Osteoblast (primary cell): ENCODE measurements at places on chromosomes 1 and 21. TPM values are rescaled to one million over a fixed set of nuclear protein-coding genes. Genes with fewer than 3 reads are reported as not detected.
A peak's percentile ranks its signal among the peaks of the same experiment; 100 is the strongest.

NOS1AP gene
- total RNA-seq, result under 0.01 TPM in 1 of 2 replicates, not detected in the other

SMPDL3B gene
- under 0.01 TPM in 1 of 2 replicates, not detected in the other for total RNA-seq

DMRTA2 gene
- under 0.01 TPM in 1 of 2 replicates, not detected in the other for total RNA-seq

S100A2 gene
- total RNA-seq, result 1.8 and 2.1 TPM in 2 replicates

GDAP2 gene
- 26.8 and 30.1 TPM in 2 replicates for total RNA-seq

GRCh38 chr1:79310609-79311008 is 304.1 kb upstream of the ADGRL4 start:
- no peak overlapping the region for H3K27ac ChIP-seq
- no peak for DNase-seq
- no peak overlapping the region for H3K4me3 ChIP-seq
- no peaks in the 10 kb centered on the region for H3K27me3 ChIP-seq
- H3K36me3 ChIP-seq, result no peaks in the 10 kb centered on the region

- no peaks in the 10 kb centered on the region for H3K27me3 ChIP-seq
- H3K4me1 ChIP-seq, result peaks cover 38% of the 10 kb centered on the region
- no peaks in the 10 kb centered on the region for H3K36me3 ChIP-seq
- peak; percentile 46 for DNase-seq
- H3K4me3 ChIP-seq, result peak overlapping the region; percentile 87
- H3K27ac ChIP-seq, result peak overlapping the region; percentile 87
Observed at GRCh38 chr1:8816831-8817411, 519 bp downstream of the RERE start.

DNA sequence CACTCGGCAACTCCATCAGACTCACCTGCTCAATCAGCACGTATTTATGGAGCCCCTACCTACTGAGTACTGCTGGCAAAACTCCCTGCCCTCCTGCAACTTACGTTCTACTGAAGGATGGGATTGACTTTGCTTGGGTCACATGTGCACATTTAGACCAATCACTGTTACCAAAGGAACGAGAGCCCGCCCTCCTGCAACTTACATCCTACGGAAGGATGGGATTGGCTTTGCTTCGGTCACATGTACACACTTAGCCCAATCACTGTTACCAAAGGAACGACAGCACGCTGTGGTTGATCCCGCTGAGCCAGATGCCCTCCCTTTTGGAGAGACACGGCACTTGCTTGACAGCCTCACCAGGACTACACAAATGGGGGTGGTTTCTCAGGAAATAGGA is 46.0 kb downstream of the UBIAD1 start:
- no peaks in the 10 kb centered on the region for H3K36me3 ChIP-seq
- H3K27me3 ChIP-seq, result no peaks in the 10 kb centered on the region
- H3K27ac ChIP-seq, result no peak overlapping the region
- no peak overlapping the region for H3K4me3 ChIP-seq
- DNase-seq, result peak; percentile 66
- H3K4me1 ChIP-seq, result peaks cover 3% of the 10 kb centered on the region

- H3K27me3 ChIP-seq, result peaks cover 11% of the 10 kb centered on the region
- DNase-seq, result no peak
- H3K4me3 ChIP-seq, result no peak overlapping the region
- H3K4me1 ChIP-seq, result peaks cover 5% of the 10 kb centered on the region
- H3K27ac ChIP-seq, result no peak overlapping the region
Observed at GRCh38 chr1:182794676-182795201, 5.2 kb downstream of the NPL start.

DNA sequence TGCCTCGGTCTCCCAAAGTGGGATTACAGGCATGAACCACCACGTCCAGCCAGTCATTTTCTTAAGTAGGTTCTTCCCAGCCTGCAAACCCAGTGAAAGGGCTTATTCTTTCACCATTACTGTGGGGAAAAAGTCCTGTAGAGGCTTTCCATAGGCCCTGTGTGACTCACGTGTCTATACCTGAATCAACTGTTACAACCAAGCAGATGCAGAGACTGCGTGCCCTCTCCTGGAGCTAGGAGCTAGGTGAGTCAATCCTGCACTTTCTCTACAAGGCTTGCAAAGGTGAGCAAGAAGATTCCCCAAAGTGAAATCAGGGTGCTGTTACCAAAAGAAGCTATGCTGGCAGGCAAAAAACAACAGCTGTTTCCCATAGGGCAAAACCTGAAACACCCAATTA is 13.8 kb upstream of the MPZL1 start:
- H3K27me3 ChIP-seq, result peaks cover 44% of the 10 kb centered on the region
- H3K4me3 ChIP-seq, result no peak overlapping the region
- no peak overlapping the region for H3K27ac ChIP-seq
- peaks cover 9% of the 10 kb centered on the region for H3K4me1 ChIP-seq
- no peaks in the 10 kb centered on the region for H3K36me3 ChIP-seq

DNA sequence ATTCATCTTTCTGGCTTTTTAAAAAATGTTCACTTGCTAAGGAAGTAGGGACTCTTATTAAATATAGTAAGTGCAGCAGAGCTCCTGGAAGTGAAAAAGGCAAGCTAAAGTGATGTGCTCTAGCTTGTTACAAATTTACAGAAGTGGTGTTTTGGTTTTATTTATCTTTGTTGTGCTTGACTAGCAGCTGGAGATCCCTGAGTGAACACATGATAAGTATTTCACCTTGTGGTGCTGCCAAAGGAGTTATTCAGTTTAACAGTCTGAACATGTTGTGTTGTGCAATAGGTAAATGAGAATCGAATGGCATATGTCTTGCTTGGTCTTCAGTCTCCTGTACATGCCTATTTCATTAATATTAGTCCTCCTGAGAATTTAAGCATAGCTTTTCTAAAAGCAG is 315.7 kb downstream of the TPR start:
- H3K27ac ChIP-seq, result no peak overlapping the region
- H3K4me1 ChIP-seq, result no peaks in the 10 kb centered on the region
- H3K36me3 ChIP-seq, result no peaks in the 10 kb centered on the region
- no peak for DNase-seq
- H3K4me3 ChIP-seq, result no peak overlapping the region
